MCF 10A (cell line): ENCODE measurements at places on chromosomes 12 and 14.

- DNase-seq: no peak
These were observed 366.0 kb upstream of the DDHD1 start for GRCh38 chr14:53519137-53519536.

- no peak for DNase-seq
These were observed 286.3 kb downstream of the ITPR2 start for GRCh38 chr12:26546535-26547314.

DNA sequence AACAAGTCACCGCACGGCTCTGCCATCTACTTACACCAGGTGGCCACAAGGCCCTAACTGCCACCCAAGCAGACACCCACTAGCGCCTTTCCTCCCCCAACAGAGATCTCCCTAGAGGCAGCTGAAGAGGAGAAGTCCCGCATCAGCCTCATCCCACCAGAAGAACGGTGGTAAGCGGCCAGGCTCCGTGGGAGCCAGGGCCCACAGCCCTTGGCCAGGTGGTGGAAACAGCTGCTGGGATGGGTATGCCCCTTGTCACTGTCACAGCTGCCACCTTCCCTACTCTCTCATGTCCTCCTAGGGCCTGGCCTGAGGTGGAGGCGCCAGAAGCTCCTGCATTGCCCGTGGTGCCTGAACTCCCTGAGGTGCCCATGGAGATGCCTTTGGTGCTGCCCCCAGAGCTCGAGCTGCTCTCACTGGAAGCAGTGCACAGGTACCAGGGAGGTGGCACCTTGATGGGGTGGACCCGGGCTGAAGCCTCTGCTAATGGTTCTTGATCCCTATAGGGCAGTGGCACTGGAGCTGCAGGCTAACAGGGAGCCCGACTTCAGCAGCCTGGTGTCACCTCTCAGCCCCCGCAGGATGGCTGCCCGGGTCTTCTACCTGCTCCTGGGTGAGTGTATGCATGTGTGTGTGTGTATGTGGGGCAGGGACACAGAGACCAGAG is 7.5 kb downstream of the REC8 start:
- DNase-seq: no peak

- DNase-seq: no peak
These were observed 25.1 kb downstream of the LRTM2 start for GRCh38 chr12:1845427-1845826.

DNA sequence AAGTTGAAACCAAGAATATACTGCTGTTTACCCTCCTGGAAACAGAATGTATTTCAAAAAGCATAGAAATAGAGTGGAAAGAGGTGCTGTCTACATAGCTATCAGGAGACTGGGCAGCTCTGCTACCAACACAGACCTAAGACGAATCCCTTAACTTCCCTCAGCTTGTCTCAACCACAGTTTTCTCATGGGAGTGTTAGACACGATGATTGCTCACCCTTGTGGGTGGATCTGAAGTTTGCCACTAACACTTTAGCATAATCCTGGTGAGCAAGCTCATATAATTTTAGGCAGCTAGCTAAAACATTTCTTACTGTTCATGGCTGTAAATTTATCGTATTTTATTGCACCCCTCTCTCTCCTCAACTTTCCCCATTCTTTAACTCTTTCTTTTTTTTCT is 38.5 kb downstream of the C12orf75 start:
- DNase-seq: peak; percentile 32

- peak; percentile 48 for DNase-seq
These were observed 545 bp downstream of the PPFIA2 start for GRCh38 chr12:81758421-81759189.

- no peak for DNase-seq
These were observed at the start of gene ANHX for GRCh38 chr12:133235401-133236112. TSS of gene ANHX (minus strand) at chr12:133235877. CDS start at chr12:133234356, 1,521 bp downstream.

DNA sequence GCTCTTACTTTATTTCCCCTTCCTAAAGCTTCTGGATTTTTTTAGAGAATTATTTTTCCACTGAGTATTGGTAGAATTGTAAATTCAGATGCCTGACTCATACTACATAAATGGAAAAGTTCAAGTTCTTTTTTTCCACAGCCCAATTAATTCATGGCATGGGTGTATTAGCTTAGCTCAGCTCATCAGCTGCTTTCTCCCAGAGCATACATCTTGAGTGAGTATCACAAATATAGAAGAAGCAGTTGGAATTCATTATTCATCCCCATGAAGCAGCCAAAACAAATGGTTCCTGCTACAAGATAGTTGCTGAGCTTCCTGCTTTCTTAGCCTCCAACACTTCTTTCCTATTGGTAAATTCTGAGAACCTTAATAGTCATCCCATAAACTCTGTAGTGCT is 105.1 kb downstream of the C12orf50 start:
- no peak for DNase-seq

GRCh38 chr12:9258676-9259075 is 50.5 kb upstream of the PZP start:
- no peak for DNase-seq

GRCh38 chr12:69986114-69986513 is 161.1 kb downstream of the MYRFL start:
- DNase-seq: no peak

- no peak for DNase-seq
These were observed 4.8 kb downstream of the PHB2 start for GRCh38 chr12:6965714-6966113.

- no peak for DNase-seq
These were observed 160.5 kb downstream of the BTG1 start for GRCh38 chr12:91985002-91985787.

DNA sequence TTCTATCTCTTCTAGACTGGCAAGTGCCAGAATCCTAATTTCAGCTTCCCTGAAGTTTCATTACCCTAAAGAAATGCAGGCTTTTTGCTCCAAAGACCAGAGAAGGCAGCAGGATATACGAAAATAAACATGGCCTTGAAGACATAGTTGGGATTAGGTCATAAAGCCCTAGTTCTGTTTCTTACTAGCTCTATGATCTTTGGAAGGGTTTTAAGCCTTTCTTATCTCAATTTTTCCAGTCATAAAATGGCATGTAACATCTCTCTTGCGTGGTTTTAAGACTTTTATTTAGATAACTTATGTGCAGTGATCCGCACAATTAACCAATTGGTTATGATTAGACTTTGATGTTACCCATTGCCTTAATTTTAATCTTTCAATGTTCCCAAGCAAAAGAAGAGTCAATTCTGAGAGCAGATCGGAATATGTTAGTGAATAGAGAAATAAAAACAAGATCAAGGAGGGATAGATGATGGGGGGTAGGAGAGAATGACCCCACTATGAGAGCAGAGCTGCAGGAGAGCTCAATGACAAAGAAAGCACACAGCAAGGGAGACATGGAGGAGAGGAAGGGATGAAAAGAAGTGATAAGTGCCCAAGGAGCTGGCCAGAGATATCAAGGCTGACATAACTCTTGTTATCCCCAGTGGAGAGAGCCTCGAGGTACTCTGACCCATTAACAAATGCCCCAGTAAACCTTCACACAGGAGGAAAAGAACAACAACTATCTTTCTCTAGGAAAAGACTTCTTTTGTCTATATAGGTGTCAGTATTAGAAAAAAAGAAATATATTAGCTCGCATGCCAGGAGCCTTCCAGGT is 53.0 kb upstream of the ANP32D start:
- DNase-seq: no peak

DNA sequence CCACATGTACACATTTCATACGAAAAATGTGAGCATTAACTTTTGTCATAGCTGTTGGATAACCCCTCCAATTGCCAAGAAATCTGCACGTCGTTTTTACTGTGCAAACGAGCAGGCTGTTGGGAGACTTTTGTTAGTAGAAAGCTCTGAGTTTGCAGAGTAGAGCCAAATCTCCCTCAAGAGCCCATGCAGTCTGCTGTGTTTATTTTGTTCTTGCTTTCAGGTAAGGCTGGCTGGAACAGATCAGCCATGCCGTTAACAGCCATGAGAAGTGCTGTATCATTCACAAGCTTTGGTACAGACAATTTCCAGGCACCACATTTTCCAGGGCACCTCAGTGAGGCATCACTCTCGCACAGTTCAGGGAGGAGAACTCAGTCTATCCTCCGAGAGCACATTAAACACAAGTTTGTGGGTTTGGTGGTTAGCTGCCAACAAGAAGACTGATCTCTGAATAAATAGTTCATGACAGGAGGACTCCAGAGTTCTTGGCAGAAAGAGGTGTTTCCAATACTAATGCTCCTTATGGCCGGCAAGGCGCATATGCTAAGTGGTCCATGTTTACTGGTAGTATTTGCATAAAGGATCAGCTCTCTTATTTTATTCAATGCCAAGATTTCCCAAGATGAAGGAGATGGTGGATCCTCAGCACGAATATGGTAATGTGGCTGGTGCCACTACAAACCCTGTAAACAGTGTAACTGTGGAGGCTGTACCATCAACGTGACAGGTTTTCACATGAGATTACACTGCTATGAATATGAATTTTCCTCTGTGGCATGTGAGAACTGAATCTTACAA is 30.3 kb upstream of the PELI2 start:
- no peak for DNase-seq

- DNase-seq: no peak
These were observed 339.8 kb downstream of the EMP1 start for GRCh38 chr12:13536219-13536910.

DNA sequence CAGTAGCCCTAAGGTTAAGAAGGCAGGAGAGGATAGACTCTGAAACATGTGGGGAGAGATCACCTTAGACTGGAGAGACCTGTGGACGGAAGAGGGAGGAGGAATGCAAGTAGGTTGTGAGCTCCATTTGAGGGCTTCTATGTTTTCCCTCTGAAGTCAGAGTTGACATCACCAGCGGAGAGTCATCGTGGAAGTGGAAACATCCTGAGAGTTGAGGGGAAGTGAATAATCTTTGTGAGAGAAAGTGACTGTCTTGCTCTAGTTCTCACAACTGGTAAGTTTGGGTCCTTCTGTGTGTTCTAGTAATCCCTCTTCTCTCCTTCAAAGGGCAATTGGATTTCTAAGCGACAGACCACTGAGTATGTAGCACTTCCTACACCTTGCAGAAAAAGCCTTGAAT is 103.6 kb upstream of the CCND2 start:
- no peak for DNase-seq

DNA sequence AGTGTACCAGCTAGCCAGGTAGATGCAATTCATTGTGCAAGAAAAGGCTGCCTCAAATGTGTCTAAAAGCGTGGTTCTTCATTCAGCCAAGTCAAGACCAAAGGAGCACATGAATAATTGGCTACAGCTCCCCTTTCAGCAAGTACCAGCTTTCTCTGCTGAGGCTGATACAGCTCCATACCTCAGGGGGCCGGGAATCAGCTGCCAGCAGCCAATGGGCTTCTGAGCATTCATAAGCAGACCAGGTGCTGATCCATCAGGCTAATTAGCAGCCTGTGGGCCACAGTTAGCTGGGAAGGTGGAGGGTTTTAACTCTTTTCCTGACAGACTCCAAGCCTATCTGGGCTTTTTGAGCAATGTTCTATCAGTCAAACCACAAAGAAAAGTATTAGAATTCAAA is 264.7 kb downstream of the APAF1 start:
- DNase-seq: peak; percentile 3

GRCh38 chr12:98870504-98870903 is 225.4 kb downstream of the APAF1 start:
- no peak for DNase-seq
